ENCODE measurements at places on chromosomes 5 and 9. TPM values are rescaled to one million over a fixed set of nuclear protein-coding genes. Genes with fewer than 3 reads are reported as not detected.
A peak's percentile ranks its signal among the peaks of the same experiment; 100 is the strongest.

The STARD4 gene
- total RNA-seq = 2.7 TPM

The SPOCK1 gene
- 7.9 TPM for total RNA-seq

The LHX2 gene
- total RNA-seq = 13.4 TPM

The DDX31 gene
- 19.1 TPM for total RNA-seq

The PCDHGA2 gene
- 1.9 TPM for total RNA-seq

The PCDHA7 gene
- total RNA-seq = not detected

- DNase-seq = peak; percentile 89
Observed at GRCh38 chr5:75510417-75510835, 1.0 kb downstream of the CERT1 start.

DNA sequence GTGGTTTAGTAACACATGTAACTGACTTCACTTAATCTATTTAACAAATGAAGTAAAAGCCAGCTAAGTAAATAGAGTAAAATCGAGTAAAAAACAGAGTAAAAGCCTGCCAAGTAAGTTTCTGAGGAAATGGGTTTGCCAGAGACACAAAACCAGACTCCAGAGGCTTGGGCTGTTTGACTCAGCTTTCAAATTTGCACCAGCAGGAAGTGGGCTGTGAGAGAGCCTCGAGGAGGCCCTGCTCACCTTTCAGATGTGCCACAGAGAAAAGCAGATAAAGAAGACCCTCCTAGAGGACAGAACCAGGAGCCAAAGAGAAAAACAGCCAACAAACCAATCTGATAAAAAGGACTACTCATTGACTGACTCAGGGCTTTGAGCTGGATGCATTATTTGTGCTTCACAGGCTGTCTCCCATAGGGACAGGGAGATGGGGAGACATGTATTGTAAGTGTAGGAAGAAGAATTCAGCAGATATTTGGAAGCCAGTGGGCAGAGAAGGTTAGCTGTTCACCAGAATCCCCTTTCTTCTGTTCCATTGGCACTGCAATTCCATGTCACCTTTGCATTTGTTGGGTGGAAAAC lies 14.4 kb upstream of the AMACR start:
- DNase-seq = no peak

DNA sequence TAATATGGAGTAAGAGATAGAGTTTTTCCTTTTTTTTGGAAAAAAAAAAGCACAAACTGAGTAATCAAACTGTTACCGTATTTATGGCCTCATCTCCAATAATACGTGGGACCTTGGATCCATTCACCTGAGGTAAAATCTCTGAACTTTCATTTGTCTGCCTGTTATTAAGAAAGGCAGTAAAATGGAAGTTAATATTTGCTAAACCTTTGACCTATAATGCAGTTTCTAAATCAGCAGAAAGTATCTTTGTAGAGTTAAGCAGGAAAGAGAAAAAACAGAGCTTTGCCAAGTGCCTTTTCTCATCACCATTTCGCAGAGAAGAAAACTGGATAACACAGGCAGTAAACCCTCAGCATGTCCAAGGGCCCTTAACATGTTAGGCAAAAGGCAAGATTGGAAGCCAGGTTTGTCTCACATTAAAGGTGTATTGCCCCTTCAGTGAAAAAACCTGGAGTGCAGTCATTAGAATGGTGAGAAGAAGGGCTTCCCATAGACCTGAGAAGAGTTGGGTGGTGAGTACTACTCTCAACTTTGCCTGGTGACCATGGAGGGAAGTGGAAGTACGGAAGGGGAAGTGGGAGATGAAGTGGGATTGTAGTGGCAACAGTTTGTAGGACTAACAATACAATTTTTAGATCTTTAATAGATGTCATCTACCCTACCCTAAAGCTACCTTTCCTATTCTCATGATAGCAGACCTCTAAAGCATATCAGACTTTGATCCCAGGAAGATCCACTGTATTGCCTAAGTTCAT lies 65.4 kb upstream of the GRAMD2B start:
- DNase-seq = no peak

DNA sequence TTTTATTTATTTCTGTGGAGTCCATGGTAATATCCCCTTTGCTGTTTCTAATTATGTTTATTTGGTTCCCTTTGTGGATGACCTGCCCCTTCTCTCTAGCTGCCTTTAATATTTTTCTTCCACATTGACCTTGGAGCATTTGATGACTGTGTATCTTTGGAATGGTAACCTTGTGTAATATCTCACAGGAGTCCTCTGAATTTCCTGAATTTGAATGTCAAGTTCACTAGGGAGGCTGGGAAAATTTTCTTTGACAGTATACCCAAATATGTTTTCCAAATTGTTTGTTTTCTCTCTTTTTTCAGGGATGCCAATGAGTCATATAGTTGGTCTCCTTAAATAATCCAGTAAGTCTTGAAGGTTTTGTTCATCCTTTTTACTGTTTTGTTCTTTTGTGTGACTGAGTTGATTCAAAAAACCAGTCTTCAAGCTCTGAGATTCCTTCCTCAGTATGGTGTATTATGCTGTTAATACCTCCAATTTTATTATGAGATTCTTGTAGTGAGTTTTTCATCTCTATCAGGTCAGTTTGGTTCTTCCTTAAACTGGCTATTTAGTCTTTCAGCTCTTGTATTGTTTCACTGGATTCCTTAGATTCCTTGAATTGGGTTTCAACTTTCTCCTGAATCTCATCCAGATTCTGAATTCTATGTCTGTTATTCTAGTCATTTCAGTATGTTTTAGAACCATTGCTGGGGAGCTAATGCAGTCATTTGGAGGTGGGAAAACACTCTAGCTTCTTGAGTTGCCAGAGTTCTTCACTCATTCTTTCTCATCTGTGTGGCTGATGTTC lies 349.0 kb upstream of the TARS1 start:
- no peak for DNase-seq

DNA sequence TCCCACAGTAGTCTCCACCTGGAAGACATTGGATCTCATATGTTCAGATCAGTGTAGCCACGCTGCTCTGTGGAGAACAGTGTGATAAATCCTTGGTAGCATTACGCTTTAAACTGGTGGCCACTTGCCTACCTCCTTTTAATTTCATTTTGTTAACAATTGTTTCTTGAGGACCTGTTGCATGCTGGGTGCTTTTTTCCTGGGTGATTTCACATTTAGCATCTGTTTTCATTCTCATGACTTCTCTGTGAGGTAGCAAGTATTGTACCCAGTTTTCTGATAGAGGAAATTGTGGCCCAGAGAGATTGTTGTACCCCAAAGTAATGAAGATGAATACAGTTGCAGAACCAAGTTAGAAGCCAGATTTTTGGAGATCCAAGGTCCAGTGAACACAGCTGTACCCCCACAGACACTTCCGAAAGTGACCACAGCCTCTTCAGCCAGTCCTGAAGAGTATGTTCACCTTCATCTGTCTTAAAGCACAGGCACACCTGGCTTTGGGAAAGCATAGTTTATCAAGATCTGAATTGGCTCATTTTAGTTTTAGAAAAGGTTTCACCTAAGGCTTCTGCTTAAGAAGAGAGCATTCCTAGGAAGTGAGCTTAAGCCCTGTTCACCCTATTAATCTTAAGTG lies 75.2 kb downstream of the F2RL2 start:
- no peak for DNase-seq

GRCh38 chr9:115057559-115057958 lies 60.4 kb downstream of the TNC start:
- no peak for DNase-seq

DNA sequence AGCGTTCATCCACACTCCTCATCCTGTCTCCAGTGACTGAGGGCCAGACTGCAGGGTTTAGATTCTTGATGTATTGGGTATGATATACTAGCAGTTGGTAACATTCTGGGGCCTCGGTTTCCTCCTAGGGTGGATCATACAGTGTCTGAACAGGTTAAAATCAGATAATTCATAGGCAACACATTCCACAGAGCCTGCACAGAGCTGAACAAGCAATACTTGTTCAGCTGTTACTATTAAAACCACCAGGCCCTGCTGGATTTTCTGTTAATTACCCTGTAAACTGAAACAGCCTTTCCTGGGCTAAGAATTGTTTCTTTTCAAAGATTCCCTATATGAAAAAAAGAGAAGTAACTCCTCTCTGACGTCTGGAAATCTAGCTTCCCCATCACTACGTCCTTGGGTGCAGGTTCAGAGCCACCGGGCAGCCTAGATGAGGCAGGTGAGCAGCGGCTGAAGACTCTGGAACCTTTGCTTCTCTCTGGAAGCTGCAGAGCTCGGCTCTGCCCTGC lies 1313.5 kb upstream of the WWC1 start:
- no peak for DNase-seq

DNA sequence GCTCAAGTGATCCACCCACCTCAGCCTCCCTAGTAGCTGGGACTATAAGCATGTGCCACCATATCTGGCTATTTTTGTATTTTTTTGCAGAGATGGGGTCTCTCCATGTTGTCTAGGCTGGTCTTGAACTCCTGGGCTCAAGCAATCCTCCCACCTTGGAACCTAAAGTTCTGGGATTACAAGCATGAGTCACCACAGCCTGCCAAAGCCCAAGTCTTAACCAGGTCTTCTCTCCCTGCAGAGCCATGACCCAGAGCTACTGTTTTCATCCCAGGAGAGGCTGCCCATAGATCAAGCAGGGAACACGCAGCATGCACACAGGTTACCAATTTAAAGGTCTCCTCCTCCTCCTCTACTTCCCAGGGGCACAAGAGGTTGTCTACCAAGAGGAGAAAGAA lies 29.7 kb downstream of the PCDHGC5 start:
- DNase-seq = no peak

DNA sequence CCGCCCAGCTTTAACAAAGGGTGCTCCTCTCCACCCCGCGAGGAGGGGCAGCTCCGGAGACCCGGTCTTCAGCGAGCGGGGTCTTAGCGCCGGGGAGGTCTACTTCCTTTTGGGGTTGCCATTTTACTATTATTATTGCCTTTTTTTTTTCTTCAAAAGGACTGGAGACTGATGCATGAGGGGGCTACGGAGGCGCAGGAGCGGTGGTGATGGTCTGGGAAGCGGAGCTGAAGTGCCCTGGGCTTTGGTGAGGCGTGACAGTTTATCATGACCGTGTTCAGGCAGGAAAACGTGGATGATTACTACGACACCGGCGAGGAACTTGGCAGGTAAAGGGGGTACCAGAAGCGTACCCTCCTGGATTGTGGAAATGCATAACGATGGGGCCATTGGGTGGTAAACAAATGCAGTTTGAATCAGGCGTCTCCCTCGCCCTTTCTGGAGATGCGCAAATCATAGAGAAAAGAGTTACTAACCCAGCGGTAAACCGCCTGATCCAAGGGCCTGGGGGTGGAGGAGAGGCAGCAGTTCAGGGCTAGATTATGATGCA lies 1.2 kb downstream of the DAPK1 start:
- DNase-seq = no peak

DNA sequence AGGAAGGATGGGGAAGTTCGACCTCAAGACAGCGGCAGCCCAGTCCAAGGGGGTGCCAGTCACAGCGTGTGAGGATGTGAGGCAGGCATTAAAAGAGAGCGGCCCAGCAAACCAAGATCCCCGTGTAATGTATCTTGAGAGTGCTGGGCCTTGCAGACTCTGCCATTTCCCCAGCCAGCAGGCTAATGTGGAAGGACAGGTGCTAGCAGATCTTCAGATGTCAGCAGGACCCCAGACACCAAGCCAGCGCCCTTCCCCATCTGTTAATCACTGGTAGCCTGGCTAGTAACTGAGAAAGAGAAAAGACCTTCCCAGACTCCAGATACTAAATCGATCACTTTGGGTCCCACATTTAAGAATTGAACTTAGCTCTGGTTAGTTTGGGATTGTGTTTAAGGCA lies 62.2 kb downstream of the NTRK2 start:
- no peak for DNase-seq

DNA sequence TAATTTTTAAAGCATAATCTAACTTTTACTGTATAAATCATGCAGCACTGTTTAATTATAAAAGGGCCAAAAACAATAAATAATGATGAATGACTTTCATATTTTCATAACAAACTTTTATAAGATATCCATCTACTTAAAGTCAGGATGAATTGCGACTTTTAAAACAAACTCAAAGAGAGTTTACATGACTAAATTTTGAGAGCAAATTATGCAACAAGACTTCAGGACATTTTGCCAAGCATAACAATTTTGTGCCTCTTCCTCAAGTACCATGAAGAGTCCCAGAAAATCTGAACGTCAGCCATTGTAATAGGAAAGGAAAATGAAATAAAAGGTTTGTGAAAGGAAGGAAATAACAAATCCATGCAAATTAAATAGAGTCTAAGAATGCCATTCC lies 24.4 kb downstream of the ERAP1 start:
- DNase-seq = no peak

DNA sequence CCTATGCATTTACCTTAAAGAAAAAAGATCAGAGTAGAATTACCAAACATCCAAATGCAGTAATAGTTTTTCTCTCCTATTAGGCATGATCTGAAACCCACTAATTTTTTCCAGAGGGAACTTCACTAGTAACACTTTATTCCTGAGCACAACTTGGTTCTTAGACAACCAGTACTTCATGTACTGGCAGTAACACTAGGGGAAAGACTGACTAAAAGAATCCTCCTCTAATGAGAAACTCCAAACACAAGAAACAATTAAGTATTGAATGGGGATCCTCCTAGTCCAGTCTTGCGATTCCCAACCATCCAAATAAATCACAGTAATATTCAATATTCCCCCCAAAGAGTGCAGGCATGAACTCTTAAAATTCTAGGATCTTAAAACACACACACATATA lies 48.9 kb downstream of the ZNF608 start:
- DNase-seq = no peak

Data from lower leg skin (tissue), 4 donors.